HepG2 (cell line): ENCODE measurements at places on chromosomes 11 and 22.

DNA sequence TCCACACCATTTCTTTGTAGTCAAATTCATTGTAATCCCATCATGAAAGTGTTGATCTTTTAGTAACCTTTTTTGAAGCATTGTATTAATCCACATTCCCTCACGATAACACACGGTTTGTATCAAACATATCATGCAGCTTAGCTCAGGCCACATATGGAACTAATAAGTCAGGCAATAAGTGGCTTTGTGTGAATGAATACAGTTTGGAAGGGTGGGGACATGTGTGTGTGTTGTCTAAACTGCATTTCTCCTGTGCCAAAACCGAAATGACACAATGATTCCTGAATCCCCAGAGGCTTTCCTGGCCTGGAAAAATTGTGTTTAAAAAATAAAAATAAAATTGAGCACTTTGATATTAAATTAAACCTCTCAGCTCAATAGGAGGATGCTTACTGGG lies 98.3 kb downstream of the WNT11 start:
- H3K4me1 ChIP-seq = peaks cover 11% of the 10 kb centered on the region; the same call in 1 of the 2 replicates
- H3K4me3 ChIP-seq = no peak overlapping the region
- no peaks in the 10 kb centered on the region for H3K27me3 ChIP-seq
- no peak overlapping the region for H3K27ac ChIP-seq

DNA sequence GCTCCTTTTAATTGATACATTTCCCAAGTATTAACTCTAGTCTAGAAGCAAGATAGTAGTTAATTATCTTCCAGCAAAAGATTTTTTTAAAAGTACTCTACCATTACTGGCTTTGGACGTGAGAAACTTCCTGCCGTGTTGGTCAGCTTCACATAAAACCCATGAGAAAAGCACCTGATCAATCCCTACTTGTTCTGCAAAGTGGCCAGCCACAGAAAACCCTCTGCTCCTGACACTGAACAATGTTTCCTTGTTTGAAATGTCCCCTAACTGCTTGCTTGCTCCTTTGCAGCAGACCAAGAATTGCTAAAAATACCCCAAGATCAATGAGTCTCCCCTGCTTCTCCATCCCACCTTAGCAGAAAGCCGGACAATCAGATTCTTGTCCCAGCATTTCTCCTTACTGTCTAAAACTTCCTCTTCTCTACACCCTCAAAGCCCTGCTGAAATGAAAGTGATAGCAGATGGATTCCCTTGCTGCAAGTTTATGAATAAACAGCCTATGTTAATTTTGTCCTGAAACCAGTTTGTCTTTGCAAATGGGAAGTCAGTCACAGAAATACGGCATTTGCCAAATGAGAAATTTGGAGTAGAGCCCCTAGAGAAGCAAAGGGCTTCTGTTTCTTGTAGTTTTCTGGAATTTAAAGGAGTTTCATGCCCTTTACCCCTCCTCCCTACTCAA lies 207.1 kb upstream of the ARHGAP20 start:
- no peak overlapping the region for H3K27ac ChIP-seq
- no peaks in the 10 kb centered on the region for H3K27me3 ChIP-seq
- H3K4me3 ChIP-seq = no peak overlapping the region
- DNase-seq = no peak

- H3K27me3 ChIP-seq = no peaks in the 10 kb centered on the region
- no peak overlapping the region for H3K27ac ChIP-seq
- no peaks in the 10 kb centered on the region; the same call in 1 of the 2 replicates for H3K4me1 ChIP-seq
- no peaks in the 10 kb centered on the region for H3K36me3 ChIP-seq
- no peak overlapping the region for H3K4me3 ChIP-seq
Observed at GRCh38 chr11:72466410-72466809, 32.1 kb upstream of the CLPB start.

- H3K4me3 ChIP-seq = peak overlapping the region; percentile 68
- H3K4me1 ChIP-seq = peaks cover 31% of the 10 kb centered on the region
- DNase-seq = peak; percentile 70
Observed at GRCh38 chr22:30426388-30427353, 1.1 kb downstream of the MTFP1 start.
